Hematopoietic multipotent progenitor cell treated with erythropoietin and hydrocortisone succinate and interleukin-3 and kit ligand, for 17 days (in vitro differentiated cells): ENCODE measurements at places on chromosomes 5 and 9.

GRCh38 chr9:122356627-122357026 lies 14.2 kb upstream of the PTGS1 start:
- DNase-seq, result no peak

GRCh38 chr5:66442951-66443445 lies 153.2 kb upstream of the MAST4 start:
- no peak for DNase-seq

- DNase-seq, result no peak
Measured at GRCh38 chr9:111231801-111232580, 98.0 kb downstream of the OR2K2 start.

- no peak for DNase-seq
Measured at GRCh38 chr5:99169309-99169708, 240.5 kb upstream of the CHD1 start.

GRCh38 chr5:158917731-158918130 lies 182.0 kb downstream of the EBF1 start:
- DNase-seq, result no peak

DNA sequence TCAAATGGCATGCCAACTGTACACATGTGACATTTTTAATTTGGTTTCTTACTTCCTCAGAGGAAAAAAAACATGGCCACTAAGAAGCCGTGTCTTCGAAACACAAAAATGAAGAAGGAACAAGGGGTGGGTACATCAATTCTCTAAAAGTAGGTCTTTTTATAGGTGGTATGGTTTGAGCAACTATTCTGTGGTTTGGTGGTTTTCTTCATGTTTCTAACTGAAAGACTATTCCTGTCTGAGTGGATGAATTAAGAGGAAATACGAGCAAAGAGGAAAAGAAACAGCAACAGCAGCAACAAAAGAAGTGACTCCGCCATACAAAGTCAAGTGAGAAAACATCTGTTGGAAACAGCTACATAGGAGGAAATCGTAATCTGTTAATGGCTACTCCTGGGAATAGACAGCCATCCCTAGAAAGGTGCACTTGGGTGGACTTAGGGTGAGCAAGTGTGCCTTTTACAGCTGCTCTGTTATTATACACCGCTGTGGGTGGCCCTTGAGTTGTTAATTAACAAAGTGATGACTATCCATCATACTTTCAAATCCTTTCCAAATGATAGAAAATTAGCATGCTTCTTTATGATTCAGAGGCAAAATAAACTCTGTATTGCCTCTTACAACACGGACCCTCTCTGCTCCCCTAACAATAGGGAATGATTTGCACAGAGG lies 575.8 kb downstream of the TLE1 start:
- DNase-seq, result no peak

DNA sequence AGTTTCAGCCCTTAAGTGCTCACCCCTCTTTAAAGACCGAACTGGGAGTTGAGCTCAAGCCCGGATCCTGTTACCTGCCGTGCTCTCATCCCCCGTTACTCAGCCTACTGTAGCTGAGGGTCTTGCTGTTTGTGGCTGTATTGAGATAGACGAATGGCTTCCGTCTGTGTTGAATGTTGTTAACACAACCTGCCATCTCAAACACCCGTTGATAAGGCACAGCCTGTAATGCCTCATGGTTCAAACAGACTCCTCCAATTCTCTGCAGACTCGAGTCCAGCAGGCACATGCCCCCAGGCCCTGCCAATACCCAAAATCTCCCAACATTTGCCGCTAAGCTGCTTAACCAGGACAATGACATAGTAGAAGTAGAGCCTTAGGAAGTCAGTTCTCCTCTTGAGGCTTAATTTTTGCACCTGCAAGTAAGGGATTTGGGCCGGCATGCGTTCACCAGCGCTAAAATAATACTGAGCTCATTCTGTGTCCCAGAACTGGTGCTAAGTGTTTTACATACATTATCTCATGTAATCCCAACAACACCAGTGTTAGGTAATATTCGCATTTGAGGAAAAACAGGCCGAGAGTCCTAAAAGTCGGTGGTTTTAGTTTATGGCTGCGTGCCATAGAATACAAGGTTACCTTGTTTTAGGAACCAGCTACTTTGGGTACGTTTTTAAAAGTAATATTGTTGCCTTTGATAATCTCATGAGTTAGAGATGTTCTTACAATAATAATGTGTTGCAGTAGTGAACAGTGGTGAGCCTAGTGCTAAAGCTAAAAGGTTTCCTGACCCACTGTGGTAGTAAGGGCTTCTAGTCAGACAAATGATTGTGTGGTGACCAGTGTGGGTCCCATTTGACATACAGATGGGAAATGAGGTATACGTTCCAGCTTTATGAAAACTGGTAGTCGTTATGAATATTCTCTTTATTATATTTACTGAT lies 1.5 kb upstream of the RFX3 start:
- DNase-seq, result peak; percentile 68

DNA sequence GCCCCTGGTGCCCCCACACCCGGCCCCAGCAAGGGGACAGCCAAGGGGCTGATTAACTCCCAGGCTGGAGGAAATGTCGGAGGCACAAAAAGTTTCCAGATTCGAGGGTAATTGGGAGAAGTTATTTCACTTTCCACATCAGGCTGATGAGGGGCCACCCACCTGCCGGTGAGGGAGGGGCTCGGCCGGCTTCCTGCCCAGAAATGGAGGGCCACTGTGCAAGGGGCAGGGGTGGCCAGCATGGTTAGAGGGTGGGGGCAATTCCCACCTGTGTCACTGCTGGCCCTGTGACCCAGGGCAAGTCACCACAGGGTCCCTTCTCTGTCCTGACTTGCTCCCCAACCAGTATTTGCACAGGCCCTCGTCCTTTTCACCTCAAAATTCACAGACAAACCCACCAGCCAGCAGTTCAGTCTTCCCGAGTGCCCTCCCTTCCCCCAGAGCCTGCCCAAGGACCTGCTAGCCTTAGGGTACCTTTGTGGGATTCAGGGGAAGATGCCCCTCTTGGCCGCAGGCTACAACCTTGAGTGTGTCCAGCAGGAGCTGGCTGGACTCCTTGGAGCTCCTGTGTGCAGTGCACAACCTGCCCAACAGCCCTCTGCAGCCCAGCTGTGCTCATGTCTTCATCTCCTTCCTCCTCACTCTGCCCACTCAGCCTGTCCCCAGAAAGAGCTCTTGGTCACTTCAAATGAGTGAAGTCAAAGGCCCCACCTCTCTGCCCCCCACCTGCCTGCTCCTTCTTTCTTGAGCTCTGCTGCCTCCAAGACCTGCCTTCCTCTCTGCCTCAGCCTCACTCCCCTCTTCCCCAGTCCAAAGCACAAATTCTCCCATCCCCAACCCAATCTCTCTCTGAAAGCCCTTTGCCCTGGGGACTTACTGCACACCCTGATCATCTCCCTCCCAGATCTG lies 130.5 kb downstream of the BARX1 start:
- no peak for DNase-seq

DNA sequence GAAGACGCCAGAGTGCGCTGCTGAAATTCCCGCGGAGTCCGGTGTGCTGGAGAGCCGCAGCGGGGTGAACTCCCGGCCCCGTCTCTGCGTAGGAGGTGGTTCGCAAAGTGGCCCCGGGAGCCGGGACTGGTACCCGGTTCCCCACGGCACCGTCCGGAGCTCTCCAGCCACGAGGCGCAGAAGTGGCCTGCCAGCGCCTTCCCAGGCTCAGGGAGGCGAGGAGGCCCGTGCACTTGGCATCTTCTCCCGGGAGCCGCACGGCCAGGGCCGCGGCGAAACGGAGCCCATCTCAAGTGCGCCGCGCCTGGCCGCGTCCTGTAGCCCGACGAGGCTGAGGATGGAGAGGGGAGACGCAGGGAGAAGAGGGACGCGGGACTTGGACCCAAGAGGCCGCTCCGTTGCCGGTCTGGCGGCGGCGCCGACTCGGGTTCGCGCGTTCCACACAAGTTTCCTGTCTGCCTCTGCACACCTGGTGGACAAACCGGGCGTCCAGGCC lies 1.1 kb upstream of the IRX1 start:
- no peak for DNase-seq

GRCh38 chr5:178196281-178196812 lies 8.0 kb upstream of the HNRNPAB start:
- no peak for DNase-seq

DNA sequence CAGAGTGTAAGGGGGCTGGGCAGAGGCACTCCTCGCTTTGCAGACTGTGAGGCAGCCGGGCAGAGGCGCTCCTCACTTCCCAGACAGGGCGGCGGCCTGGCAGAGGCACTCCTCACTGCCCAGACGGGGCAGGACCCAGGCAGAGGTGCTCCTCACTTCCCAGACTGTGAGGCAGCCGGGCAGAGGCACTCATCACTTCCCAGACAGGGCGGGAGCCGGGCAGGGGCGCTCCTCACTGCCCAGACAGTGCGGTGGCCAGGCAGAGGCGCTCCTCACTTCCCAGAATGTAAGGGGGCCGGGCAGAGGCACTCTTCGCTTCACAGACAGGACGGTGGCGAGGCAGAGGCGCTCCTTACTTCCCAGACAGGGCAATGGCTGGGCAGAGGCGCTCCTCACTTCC lies 442.5 kb downstream of the SPATA31D1 start:
- no peak for DNase-seq

DNA sequence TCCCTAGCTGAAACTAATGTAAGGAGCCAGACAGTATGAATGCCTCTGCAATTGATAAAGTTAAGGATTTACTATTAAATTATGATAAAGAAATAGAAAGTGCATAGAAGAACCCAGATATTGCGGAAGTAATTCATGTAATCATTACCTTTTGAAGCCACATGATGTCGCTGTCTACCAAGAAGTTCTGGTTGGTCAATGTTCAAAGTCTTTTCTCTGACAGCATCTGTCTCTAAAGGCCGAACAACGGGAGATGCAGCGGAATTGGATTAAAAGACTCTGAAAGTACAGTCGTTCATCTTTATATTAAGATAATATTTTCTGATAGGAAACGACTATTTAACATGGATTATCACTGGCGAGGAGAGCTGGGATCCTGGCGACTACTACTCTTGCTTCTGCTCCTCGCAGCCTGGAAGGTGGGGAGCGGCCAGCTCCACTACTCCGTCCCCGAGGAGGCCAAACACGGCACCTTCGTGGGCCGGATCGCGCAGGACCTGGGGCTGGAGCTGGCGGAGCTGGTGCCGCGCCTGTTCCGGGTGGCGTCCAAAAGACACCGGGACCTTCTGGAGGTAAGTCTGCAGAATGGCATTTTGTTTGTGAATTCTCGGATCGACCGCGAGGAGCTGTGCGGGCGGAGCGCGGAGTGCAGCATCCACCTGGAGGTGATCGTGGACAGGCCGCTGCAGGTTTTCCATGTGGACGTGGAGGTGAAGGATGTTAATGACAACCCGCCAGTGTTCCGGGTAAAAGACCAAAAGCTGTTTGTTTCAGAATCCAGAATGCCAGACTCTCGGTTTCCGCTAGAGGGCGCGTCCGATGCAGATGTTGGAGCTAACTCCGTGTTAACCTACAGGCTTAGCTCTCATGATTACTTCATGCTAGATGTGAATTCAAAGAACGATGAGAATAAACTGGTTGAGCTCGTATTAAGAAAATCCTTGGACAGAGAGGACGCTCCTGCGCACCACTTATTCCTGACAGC lies at the start of gene PCDHA8:
TSS of gene PCDHA8 (plus strand) at position 210 of the 985 bp plus-strand sequence. CDS start at position 345, 135 bp downstream.
- no peak for DNase-seq
